ENCODE measurements at places on chromosomes 6 and 20. TPM values are rescaled to one million over a fixed set of nuclear protein-coding genes. Genes with fewer than 3 reads are reported as not detected.

DNA sequence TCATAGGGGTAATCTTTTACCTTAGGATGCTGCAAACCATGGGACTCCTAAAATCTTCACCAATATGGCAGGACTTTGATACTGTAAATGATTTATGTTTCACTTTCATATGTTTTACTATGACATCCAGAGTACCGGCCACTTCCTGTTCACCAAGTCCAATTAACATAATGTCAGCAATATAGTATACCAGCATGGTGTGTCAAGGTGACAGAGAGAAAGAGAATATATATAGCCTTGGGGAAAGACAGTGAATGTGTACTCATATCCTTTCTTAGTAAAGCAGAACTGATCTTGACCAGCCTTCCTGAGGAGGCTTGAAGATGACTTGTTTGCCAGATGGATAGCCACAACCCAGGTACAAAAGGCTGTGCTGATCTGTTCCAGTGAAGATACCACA lies 127.9 kb downstream of the NRN1 start:
- no peak for DNase-seq

GJE1 gene
- not detected for polyA plus RNA-seq

DNA sequence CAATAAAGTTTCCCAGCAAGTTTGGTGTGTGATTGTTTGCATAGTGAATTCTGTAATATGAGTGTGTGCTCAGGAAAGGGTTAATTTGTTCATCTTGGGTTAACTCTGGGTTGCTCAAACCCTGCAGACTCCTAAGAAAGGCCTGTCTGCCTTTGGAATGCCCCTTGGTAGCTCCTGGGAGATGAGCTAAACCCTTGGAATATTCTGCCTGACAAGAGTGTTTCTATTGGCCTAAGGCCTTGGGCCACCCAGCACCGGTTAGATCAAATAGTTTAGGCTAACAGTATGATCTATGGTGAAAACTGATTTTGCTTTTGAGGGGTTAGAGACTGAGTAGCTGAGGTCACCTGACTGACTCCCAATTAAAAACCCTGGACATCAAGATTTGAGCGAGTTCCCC lies 248.3 kb downstream of the GRM1 start:
- DNase-seq: no peak

ECT2L gene
- polyA plus RNA-seq: not detected

GRCh38 chr6:92459606-92460005 lies 959.8 kb downstream of the EPHA7 start:
- DNase-seq: no peak

DNA sequence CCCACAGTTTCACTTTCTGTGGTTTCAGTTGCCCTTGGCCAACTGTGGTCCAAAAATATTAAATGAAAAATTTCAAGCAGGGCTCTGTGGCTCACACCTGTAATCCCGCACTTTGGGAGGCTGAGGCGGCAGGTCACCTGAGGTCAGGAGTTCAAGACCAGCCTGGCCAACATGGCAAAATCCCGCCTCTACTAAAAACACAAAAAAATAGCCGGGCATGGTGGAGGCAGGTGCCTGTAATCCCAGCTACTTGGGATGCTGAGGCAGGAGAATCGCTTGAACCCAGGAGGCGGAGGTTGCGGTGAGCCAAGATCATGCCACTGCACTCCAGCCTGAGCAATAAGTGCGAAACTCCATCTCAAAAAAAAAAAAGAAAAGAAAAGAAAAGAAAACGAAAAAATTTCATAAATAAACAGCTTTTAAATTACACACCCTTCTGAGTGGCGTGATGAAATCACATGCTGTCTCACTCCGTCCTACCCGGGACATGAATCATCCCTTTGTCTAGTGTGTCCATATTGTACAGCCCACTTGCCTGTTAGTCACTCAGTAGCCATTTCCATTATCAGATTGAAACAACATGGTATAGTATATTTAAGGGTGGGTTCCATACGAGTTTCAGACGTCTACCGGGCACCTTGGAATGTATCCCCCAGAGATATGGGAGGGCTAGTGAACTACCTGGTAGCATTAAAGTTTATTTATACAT lies 11.7 kb downstream of the PTPRK start:
- DNase-seq: peak; percentile 95

DNA sequence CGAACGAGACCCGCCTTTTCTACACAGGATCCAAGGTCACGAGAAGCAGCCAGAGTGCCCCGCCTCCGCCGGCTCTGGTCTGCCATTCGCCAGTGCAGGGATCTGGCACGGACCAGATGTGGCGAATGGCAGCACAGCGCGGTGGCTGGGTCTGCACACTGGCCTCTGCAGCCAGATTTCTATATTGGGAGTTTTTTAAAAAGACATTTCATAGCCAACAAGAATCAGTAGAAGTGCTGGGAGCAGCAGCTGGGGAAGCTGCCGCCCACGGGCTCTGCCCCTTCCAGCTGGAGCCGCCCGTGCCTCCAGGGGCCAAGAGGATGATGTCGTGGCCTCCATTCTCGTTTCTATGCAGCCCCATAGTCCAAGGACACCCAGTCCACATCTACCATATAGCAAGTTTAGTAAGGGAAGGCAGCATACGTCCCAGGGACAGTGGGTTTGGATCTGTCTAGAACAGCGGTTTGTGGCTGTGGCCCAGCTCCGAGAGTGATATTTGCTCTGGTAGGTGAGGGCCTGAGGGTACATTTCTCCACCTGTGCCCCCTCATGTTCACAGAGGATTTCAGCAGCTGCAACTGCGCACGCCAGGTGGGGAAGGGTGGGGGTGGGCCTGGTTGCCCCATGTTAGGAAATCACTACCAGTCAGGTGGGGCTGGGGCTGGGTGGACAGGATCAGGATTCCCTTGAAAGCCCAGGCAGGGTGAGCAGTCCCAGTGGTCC lies 333.7 kb downstream of the ZFAND3 start:
- no peak for DNase-seq

DNA sequence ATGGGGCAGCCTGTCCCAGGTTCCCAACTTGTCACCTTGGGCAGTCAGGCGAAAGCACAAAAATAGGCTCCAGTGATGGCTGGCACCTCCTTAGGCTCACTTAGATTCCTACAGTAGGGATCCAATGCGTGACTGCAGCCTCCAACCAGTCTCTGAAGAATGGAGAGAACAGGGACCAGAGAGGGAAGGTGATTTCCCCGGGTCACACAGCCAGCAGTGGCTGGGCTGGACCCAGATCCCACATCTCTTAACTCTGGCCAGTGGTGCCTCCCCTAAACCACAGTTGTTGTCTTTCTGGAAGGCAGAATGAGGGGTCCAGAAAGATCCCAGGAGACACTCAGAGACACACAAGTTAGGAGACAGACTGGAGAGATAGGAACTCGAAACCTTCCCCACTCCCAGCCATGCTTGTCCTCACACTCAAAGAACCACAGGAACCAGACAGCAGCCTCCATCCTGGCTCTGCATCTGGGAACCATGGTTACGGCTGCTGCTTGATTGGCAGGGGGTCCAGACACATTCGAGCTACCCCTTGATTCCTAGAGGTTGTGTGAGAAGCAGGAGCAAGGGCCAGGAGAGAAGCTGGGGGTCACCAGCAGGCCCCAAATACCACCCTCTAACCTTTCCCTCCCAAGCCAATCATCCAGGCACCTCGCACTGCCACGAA lies 33.1 kb upstream of the SIRPA start:
- DNase-seq: no peak

- DNase-seq: no peak
These were observed 235.2 kb downstream of the LRFN2 start for GRCh38 chr6:40352006-40352405.

GRCh38 chr20:41272339-41272738 lies 45.2 kb downstream of the ZHX3 start:
- no peak for DNase-seq

GRCh38 chr6:16769131-16769985 lies 8.1 kb upstream of the ATXN1 start:
- peak; percentile 92 for DNase-seq

DNA sequence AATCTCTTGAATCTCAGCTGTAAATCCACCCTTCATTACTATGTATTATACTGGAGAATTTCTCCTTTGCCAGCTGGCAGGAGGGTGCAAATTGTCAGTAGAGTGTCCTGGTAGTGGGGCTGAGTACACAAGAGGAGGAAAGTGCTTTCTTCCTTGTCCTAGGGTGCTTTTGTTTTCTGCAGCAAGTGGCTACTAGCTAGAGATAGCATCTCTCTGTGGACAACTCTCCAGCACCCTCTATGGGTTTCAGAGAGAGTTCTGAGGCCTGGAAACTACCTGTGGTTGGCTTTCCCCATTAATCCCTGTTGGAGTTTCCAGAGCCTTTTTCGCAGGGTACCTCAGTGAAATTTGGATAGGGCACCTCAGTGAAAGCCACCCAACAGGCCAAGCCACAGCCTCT lies 422.5 kb upstream of the RGS17 start:
- peak; percentile 12 for DNase-seq

GRCh38 chr6:12748815-12749521 lies 32.4 kb downstream of the PHACTR1 start:
- DNase-seq: no peak

GRCh38 chr6:105257340-105257739 lies 77.5 kb upstream of the POPDC3 start:
- DNase-seq: no peak

- no peak for DNase-seq
These were observed 35.1 kb downstream of the SYNJ2 start for GRCh38 chr6:158016571-158017383.
